HCEC 1CT (cell line): ENCODE measurements at places on chromosomes 16 and 17.

- no peak for DNase-seq
These were observed 2.3 kb downstream of the MAP3K3 start for GRCh38 chr17:63624531-63624880.

GRCh38 chr17:2211661-2212399 is 91.8 kb downstream of the SMG6 start:
- no peak for DNase-seq

DNA sequence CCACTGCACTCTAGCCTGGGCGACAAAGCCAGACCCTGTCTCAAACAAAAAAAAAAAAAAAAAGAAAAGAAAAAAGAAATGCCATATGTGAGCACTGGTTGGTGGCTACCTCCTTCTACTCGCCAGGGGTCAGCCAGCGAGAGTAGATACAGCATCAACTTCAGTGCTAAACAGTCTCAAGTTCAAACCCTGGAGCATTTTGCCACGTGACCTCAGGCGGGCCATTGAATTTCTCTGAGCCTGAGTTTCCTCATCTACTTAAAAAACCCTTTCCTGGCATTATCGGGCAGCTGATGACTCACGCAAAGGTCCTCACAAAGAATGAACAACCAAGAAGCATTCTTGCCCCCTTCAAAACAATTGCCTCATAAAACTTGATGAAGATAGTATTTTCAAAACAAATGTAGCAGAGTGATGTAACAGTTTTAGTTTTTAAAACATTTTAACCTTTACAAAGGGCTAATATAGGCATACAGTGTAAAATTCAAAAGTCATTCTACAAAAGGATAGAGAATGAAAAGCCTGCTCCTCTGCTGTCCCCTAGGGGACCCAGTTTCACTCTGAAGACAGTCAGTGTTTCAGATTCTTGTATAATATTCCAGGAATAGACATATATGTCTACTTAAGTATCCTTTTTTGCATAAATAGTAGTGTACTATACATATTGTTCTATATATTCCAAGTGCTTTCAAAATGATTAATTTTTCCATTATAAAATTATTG is 28.4 kb downstream of the DNAH2 start:
- peak; percentile 70 for DNase-seq

DNA sequence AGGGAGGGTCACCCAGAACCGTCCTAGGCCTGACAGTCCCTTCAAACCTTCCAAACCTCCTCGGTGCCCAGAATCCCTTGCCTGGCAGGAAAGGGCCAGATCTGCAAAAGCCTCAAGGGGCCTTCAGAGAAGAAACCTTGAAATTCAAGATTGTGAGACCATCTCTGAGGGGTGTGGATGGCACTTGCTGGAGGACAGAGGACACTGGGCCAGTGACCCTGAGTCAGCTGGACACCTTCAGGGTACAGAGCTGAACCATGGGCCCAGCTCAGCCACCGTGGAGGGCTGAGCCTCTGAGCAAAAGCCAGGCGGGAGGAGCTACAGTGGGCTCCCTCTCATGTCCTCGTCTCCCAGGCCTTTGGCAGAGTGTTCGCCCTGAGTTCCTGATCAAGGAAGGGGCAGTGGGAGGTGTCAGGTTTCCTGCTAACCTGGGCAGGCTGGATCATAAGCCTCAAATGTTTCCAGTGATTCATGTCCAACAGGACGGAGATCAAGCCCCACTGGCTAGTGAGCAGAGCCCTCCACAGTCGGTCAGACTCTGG is 3.0 kb downstream of the PDILT start:
- DNase-seq = no peak

DNA sequence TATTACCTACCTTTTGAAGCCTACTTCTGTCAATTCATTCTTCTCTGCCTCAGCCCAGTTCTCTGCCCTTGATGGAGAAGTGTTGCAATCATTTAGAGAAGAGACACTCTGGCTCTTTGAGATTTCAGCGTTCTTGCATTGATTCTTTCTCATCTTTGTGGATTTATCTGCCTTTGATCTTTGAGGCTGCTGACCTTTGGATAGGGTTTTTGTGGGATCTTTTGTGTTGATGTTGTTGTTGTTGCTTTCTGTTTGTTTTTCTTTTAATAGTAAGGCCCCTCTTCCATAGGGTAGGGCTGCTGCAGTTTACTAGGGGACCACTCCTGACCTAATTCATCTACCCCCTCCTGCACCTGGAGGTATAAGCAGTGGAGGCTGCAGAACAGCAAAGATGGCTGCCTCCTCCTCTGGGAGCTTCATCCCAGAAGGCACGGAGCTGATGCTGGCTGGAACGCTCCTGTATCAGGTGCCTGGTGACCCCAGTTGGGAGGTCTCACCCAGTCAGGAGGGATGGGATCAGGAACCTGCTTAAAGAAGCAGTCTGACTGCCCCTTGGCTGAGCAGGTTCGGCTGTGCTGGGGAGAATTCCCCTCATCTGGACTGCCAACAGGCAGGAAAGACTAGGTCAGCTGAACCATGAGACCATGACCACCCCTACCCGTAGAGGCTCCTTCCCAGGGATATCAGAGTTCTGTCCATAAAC is 28.0 kb downstream of the NFATC3 start:
- DNase-seq = no peak
